ENCODE measurements at places on chromosomes 5 and 9.

GRCh38 chr5:181207214-181207959 lies 2.4 kb upstream of the TRIM7 start:
- peak; percentile 75 for DNase-seq

- no peak for DNase-seq
Measured at GRCh38 chr9:136051453-136051836, 43.6 kb downstream of the NACC2 start.

DNA sequence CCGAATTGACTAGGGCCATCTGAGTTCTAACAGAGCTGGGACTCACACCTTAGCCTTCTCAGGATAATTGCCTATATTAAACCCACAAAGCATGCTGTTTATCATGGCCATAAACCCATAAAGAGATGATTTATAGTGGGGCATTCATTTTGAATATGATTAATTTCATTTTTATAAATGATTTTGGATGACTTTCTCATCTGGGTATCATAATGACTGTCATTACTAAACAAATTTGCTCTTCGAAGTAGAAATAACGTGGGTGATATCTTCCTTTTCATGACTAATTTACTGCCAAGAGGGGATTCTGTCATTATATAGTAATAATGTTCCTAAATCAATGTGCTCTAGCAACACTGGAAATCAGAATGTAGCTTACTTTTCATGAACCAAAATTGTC lies 498.2 kb downstream of the CDH12 start:
- DNase-seq: no peak

DNA sequence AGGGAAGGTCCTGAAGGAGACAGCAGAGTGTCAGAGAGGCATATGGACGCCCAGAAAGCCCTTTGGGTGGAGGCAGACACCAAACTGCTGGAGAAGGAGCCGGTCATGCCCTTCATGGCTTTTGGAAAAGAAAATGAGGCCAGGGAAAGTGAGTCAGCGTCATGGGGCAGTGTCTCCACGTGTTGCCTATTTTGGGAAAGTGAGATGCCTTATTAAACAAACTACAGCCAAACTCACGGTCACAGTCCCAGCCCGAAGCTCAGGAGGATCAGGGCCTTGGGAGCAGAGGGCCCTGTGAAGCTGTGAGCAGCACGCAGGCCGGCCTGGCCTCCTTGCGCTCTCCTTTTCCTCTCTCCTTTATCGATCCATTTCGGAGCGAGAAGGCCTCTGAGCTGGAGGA lies 25.0 kb downstream of the RGS3 start:
- DNase-seq: no peak

DNA sequence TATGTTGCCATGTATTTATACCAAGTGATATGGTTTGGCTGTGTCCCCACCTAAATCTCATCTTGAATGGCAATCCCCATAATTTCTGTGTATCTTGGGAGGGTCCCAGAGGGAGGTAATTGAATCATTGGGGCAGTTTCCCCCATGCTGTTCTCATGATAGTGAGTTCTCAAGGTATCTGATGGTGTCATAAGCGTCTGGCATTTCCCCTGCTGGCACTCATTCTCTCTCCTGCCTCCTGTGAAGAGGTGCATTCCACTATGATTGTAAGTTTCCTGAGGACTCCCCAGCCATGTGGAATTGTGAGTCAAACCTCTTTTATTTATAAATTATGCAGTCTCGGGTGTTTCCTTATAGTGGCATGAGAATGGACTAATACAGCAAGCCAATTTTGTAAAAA lies 140.8 kb upstream of the ADAMTSL1 start:
- DNase-seq: no peak

DNA sequence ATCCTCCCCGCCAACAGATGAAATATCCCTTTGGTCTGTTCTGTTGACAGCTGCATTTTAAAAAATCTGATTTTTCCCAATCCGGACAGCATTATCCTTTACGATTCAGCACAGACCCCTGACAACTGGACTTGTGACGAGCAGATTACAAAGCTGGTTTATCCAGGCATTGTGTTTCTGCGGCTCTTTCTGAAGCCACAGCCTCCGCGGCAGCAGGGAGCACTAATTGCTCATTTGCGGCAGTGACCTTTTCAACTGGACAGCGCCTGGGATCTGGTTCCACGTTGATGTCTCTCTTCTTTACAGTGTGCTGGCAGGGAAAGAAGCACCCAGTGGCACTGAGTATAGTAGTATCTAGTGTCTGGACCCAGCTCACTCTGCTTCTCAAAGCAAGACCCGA lies 351.2 kb downstream of the ZNF608 start:
- DNase-seq: no peak

DNA sequence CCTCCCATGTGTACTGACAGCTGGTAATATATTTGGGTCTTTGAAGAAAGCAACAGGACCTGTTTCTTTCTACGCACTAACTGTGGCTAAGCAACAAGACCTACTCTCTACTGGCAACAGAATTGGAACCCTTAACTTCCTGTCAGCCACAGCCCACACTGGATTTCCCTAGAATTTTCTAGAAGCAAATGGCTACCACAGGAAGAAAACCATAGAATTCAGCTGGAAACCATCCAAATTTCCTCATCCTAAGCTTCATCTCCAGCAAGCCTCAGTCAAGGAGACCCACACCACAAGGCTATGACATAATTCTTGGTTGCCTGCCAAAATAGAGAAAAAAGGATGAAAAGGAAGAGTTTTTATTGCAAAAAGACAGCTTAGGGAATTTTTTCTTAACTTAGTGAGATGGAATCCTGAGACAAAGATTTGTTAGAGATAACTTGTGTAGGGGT lies 171.8 kb upstream of the TNC start:
- no peak for DNase-seq

DNA sequence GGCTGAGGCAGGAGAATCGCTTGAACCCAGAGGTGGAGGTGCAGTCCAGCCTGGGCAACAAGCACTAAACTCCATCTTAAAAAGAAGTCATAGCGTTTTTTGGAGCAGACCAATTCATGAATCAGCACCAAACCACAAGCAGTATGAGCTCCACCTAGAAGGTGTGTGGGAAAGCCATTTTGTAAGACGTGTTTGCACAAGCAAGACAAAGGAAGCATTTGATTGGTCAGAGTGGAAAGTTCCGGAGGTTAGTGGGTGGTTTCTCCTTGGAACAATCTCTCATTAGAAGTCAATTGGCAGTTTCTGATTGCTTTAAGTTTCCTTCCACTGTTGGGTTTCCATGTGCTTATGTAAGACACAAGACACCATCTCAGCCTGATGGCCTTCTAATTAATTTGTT lies 5.0 kb downstream of the SRD5A1 start:
- DNase-seq: no peak

GRCh38 chr9:70411121-70411929 lies 3.1 kb downstream of the KLF9 start:
- DNase-seq: peak; percentile 59

- no peak for DNase-seq
Measured at GRCh38 chr5:180067986-180068385, 3.6 kb downstream of the RNF130 start.

DNA sequence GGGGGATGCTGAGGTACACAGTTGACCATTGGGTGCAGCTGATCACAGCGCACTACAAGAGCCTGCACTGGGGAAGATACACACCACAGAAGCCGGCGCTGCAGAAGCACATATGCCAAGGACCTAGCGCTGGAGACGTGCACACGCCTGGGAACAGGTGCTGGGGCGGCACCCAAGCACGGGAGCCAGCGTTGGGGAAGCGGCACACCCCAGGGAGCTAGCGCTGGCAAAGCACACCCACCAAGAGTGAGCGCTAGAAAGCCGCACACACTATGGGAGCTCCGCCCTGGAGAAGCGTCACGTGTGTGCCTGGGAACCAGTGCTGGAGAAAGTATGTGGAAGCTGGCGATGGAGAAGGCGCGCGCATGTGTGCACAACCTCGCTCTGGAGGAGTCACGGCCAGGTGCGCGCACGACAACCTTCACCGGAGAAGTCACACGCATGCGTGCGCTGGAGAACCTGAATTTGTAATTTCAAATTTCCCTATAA lies 4.5 kb downstream of the FANCC start:
- DNase-seq: peak; percentile 86
